ENCODE measurements at places on chromosomes 5 and 9. TPM values are rescaled to one million over a fixed set of nuclear protein-coding genes. Genes with fewer than 3 reads are reported as not detected.

IZUMO3 gene
- polyA plus RNA-seq, result not detected

TCF7 gene
- 2.3 TPM for polyA plus RNA-seq

GRCh38 chr5:55191165-55191564 lies 18.2 kb upstream of the CDC20B start:
- no peak for DNase-seq

DNA sequence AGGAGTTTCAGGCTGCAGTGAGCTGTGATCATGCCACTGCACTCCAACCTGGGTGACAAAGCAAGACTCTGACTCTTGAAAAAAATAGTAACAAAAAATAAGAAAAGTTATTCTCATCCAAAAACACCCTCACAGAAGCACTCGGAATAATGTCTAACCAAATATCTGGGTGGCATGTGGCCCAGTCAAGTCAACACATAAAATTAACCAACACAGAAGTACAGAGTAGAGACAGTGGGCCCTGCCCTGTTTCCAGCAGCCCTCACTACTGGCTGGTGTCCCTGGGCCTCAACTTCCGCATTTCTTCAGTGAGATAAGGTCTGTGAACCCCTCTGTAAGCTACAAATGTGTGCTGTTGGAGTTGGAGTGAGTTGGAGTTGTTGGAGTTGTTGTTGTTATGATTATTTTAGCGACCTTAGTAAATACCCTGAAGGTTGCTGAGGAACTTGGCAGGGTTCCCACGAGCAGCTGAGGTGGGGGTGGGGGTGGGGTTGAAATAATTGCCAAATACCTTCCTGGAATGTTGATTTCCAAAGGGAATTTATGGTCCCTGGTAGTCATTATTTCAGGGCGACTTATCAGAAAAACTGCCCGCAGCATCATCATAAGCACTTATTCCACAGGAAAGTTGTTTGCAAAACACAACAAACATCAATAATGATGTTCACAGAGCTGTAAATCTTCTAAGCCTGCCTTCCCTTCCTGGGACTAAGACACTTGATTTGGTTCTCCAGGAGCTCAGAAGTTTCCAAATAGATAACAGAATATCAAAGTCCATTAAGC lies 30.2 kb downstream of the C5orf15 start:
- DNase-seq, result no peak

GRCh38 chr5:117072439-117072838 lies 497.8 kb upstream of the SEMA6A start:
- no peak for DNase-seq

SH3PXD2B gene
- polyA plus RNA-seq, result 31.8 TPM

DNA sequence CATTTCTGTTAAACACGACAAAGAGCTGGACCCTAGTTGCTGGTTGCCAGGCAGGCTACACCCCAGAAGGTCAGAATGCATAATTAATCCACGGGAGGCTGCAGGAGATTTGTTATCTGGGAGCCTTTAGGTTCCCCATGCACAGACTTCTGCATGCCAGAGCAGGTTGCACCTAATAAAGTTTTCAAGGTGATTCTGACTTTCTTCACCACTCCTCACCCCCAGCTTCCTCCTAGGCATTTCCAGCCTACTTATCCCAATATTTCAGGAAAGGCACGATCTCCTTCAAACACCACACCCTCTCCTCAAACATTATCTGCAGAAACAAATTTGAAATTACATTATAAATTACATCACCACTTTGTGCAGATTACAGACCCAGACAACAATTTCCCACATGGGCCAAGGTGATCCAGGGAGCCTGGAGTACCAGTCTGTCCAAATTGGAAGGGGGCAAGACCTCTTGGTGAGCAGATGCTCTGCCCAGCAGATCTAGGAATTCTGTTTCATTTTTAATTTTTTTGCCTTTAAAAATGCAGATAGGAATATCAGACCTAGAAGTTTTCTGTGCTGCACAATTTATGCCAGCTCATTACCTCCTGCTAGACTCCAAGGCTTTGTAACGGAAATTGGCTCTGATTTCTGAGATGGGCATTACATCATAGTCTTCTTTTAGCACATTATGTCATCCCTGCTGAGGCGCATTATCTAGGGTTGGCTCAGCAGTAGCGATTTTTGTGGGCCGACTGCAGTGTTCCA lies 363.4 kb upstream of the SLC30A5 start:
- DNase-seq, result peak; percentile 86
